ENCODE measurements at places on chromosomes 4 and X.

GRCh38 chr4:79177388-79177787, 148.5 kb downstream of the NAA11 start:
- no peaks in the 10 kb centered on the region for H3K36me3 ChIP-seq
- no peak for DNase-seq
- no peak overlapping the region for H3K4me3 ChIP-seq
- H3K27ac ChIP-seq, result no peak overlapping the region

DNA sequence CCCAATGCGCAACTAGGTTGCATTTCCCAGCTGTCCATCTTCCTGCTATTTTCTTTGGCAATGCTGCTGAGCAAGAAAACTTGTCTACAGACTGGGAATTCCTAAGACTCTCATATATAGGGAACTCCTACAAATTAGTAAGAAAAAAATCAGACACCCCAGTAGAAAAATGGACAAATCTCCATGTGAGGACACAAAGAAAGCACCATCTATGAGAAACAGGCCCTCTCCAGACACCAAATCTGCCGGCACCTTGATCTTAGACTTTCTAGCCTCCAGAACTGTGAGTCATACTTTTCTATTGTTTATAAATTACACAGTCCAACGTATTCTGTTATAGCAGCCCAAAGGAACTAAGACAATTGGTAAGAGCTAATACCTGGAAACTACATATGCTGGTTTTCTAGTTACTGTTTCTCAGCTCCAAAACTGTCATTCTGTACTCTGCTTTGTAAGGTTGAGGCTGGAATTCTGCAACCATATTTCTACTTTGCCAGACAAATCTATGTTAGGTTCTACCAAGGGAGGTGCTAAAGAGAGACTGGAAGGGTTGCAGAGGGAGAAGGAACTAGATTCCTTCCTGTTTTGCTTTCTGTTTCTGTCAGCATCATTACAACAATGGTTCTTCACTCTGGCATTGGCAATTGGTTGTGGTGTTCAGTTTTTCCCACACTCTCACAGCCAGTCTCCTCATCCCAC, 35.7 kb upstream of the FAM241A start:
- H3K36me3 ChIP-seq, result no peaks in the 10 kb centered on the region
- no peaks in the 10 kb centered on the region for H3K27me3 ChIP-seq
- no peak overlapping the region for H3K27ac ChIP-seq
- DNase-seq, result no peak

DNA sequence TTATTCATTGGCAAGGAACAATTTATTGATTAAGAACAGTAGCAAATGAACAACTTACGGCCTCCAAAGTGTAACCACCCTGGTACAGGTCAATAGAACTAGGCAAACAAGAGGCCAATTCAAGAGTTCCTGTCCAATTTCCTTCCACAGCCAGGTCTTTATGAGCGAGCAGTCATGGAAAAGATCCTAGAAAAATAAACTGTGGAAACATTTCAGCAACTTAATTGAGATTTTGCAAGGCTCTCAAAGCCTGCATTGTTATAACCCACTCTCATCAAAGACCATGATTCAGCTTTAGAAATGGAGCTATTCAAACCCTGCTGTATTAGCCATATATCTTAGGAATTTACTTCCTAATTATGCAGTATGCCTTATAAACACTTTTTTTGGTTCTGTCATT, 43.6 kb downstream of the UNC5C start:
- no peaks in the 10 kb centered on the region for H3K4me1 ChIP-seq
- H3K4me3 ChIP-seq, result no peak overlapping the region
- no peak for DNase-seq
- no peak overlapping the region for H3K27ac ChIP-seq
- no peaks in the 10 kb centered on the region for H3K27me3 ChIP-seq
- no peaks in the 10 kb centered on the region for H3K36me3 ChIP-seq

- no peak overlapping the region for H3K4me3 ChIP-seq
- H3K27ac ChIP-seq, result no peak overlapping the region
- DNase-seq, result no peak
- H3K27me3 ChIP-seq, result no peaks in the 10 kb centered on the region
- H3K36me3 ChIP-seq, result no peaks in the 10 kb centered on the region
These were observed 511 bp upstream of the DUSP21 start for GRCh38 chrX:44843318-44843702.

DNA sequence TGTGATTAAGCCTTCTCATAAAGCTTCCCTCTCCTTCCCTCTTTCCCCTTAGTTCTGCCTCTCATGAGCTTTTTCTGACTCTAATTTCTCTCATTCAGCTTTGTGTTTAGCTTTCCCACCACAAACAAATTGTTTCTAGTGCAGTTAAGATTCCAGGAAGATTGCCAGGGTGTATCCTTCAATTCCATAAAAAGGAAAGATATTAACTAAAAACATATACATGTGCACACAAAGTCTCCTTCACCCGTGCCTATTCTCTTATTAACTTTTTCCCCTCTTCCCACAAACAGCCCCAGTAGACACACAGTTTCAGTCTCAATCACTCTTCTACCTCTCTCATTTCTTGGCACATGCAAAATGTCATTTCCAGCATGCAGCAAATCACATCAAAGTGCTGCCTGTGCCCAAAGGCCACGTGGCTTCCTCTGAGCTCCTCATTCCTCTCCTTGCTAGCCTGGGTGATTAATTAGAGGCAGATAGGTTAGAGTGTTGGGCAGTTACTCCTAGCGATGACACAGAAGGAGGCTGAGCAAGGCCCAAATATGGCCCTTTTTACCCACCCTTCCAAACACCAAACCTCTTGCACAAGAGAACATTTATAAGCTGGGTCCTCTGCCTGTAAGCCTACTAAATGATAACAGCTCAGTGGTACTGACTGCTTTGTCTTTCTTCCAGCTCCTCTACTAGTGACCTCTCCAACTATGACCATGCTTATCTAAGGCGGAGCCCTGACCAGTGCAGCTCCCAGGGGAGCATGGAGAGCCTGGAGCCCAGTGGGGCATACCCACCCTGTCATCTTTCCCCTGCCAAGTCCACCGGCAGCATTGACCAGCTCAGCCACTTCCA, 159.6 kb downstream of the SOWAHB start:
- no peak overlapping the region for H3K27ac ChIP-seq
- no peaks in the 10 kb centered on the region for H3K27me3 ChIP-seq
- no peak overlapping the region for H3K4me3 ChIP-seq
- no peak for DNase-seq

GRCh38 chrX:48790477-48790876, 4.1 kb downstream of the GATA1 start:
- no peaks in the 10 kb centered on the region for H3K27me3 ChIP-seq
- H3K36me3 ChIP-seq, result no peaks in the 10 kb centered on the region
- no peak for DNase-seq
- no peaks in the 10 kb centered on the region for H3K4me1 ChIP-seq
- H3K4me3 ChIP-seq, result no peak overlapping the region
- no peak overlapping the region for H3K27ac ChIP-seq

GRCh38 chr4:117400039-117400835, 314.9 kb upstream of the TRAM1L1 start:
- H3K36me3 ChIP-seq, result no peaks in the 10 kb centered on the region
- H3K27ac ChIP-seq, result no peak overlapping the region
- no peaks in the 10 kb centered on the region for H3K4me1 ChIP-seq
- DNase-seq, result no peak
- no peak overlapping the region for H3K4me3 ChIP-seq

DNA sequence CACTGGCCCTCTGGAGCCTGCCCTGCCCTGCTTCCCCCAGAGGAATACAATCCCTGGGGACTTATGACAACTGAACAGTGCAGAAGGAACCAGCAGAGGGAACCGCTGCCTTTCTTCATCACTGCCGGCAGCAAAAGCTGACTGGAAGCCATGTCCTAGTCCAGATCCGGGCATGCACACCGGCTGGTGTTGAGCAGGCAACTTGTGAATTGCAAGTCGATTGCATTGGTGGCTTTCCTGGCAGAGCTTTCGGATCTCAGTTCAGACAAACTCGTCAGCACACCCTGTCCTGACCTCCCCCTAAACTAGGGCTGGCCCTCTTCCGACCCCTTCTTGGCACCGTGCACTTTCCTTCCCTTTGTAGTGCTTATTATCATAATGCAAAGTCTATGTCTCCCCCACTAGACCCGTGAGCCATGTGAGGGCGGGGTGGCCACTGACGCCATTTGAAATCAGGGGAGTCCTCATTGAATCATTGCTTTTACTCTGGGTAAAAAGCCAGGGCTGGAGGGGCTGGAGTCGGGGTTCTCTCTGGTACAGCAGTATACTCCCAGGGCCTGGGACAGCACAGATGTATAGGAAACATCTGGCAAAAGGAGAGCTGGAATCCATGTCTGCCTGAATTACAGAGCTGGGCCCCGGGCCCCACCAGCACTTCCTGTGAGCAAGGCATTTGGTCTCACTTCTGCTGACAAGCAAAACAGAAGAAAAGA, 1.8 kb downstream of the ARHGAP4 start:
- DNase-seq, result peak; percentile 26
- peaks cover 39% of the 10 kb centered on the region for H3K4me1 ChIP-seq
- no peaks in the 10 kb centered on the region for H3K27me3 ChIP-seq
- peak overlapping the region; percentile 51 for H3K4me3 ChIP-seq

DNA sequence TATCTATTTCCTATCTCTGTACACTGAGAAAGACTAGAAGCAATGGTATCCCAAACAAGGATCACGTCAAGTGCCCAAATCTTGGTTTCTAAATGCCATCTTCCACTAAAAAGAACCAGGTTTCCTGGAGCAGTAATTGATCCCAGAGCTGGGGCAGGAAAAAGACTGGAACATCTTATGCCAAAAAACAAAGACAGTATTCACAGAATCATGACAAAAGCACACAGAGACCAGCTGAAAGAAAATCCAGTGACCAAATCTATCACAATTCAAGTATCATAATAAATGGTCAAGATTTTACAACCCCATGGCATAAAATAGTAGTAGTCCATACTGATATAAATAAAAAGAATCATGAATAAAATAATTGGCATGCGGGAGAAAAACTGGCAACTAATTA, 44.9 kb downstream of the CENPC start:
- no peaks in the 10 kb centered on the region for H3K27me3 ChIP-seq
- H3K4me3 ChIP-seq, result no peak overlapping the region
- no peak overlapping the region for H3K27ac ChIP-seq
- DNase-seq, result no peak
- H3K36me3 ChIP-seq, result peaks cover 17% of the 10 kb centered on the region

GRCh38 chr4:2746891-2747695, 9.0 kb downstream of the TNIP2 start:
- no peaks in the 10 kb centered on the region for H3K27me3 ChIP-seq
- no peak for DNase-seq
- H3K4me3 ChIP-seq, result no peak overlapping the region

- DNase-seq, result no peak
- H3K36me3 ChIP-seq, result no peaks in the 10 kb centered on the region
- H3K27me3 ChIP-seq, result no peaks in the 10 kb centered on the region
- no peaks in the 10 kb centered on the region for H3K4me1 ChIP-seq
- H3K27ac ChIP-seq, result no peak overlapping the region
These were observed 264.9 kb upstream of the MAGEB18 start for GRCh38 chrX:25873196-25873595.

GRCh38 chrX:66007851-66008250, 32.0 kb downstream of the VSIG4 start:
- no peak for DNase-seq
- no peak overlapping the region for H3K4me3 ChIP-seq
- no peaks in the 10 kb centered on the region for H3K36me3 ChIP-seq

- H3K27me3 ChIP-seq, result no peaks in the 10 kb centered on the region
- no peaks in the 10 kb centered on the region for H3K4me1 ChIP-seq
- no peak overlapping the region for H3K4me3 ChIP-seq
- no peak overlapping the region for H3K27ac ChIP-seq
- DNase-seq, result no peak
These were observed 81.8 kb upstream of the WDR1 start for GRCh38 chr4:10198365-10198764.

DNA sequence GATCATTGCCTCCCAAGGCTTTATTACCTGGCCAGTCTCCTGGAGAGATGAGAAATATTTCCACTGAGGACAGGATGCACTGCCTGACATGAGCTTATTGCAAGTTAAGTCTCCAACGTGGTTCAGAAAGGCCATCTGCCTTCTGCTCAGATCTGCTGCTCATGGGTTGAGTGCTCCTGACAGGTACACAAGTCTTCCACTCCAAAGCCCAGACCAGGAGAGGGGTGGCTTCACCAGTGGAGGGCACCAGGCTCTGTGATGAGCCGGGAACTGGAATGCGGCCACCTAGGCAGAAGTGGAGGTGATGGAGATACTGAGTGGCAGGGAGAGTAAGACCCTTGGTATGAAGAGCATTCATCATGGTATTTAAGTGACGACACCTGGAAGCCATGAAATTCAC, 79.5 kb upstream of the IRF2 start:
- no peaks in the 10 kb centered on the region for H3K36me3 ChIP-seq
- H3K4me3 ChIP-seq, result no peak overlapping the region
- no peaks in the 10 kb centered on the region for H3K4me1 ChIP-seq
- no peak for DNase-seq

All from effector memory CD4-positive, alpha-beta T cell (primary cell).